ENCODE measurements at places on chromosomes 5 and 9. TPM values are rescaled to one million over a fixed set of nuclear protein-coding genes. Genes with fewer than 3 reads are reported as not detected.

- DNase-seq: no peak
These were observed 122.4 kb upstream of the SLC12A2 start for GRCh38 chr5:127961006-127961762.

Gene MARCOL
- total RNA-seq: not detected

- no peak for DNase-seq
These were observed 3.8 kb downstream of the AQP3 start for GRCh38 chr9:33443464-33444154.

GRCh38 chr9:131279196-131279862 is 3.0 kb upstream of the FAM78A start:
- peak; percentile 69 for DNase-seq

DNA sequence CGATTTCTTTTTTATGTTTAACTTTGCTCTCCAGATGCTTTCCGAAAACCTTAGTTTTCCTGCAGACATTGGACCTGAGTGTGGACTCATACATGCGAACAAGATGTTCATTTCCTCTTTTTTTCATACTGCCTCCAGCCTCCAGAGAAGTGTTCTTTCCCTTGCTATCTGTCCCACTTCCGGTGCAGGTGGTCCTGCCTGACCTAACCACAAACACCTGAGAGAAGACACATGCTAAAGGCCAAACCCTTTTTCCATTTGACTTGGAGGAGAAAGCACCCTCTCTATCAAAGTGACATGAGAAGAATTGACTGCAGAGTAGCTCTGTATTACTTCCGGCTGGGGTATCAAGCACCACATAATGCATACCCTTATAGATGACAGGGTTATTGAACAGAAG is 334.0 kb downstream of the ARHGEF28 start:
- no peak for DNase-seq

DNA sequence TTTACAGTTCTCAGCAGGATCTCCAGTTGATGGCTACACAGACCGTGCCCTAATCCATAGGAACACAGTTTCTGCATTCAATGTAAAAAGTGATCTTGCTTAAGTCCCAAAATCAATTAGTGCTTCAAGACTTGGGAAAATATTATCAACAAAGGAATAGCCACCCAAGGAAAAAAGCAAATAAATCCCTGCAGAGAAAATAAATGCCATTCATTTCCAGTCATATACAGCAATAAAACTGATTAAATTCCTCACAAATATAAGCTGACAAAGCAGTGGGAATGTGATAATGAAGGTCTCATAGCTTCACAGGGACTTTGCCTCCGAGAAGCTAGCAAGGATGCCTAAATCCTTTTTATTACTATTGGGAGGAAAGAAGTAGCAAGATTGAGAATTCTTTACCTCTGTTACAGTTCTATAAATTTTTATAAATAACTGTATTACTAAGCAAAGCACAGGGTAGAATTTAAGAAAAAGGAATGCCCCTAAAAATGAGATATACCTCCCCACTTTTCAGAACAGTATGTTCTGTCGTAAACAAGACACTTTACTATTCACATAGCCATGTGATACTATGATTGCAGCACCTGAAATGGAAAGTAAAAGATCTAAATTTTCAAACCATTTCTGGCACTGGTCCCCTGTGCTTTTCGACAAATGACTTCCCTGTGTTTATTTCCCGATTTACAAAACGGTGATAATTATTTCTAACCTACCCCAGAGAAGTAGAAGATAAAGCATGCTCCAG is 59.8 kb downstream of the ARSB start:
- DNase-seq: no peak

DNA sequence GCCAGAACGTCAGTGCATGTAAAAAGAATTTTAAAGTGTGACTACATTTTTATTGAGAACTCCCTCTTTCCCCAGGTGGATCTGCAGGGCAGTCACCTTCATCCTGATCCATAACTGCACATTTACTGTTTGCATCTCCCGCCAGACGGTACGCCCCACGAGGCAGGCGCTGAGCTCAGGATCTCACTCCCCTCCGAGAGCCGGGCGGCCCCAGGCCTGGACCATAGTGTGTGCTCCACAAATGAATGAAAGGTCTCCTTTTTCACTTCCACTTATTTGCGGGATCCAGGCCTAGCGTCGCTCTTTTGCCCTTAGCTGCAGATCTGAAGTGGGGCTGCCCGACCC is 378 bp downstream of the DROSHA start:
- DNase-seq: no peak

GRCh38 chr5:112663146-112663545 is 74.5 kb upstream of the APC start:
- DNase-seq: no peak

GRCh38 chr5:672329-673160 is 20.6 kb downstream of the TPPP start:
- DNase-seq: peak; percentile 87

Gene PROB1
- total RNA-seq: 41.1 TPM

DNA sequence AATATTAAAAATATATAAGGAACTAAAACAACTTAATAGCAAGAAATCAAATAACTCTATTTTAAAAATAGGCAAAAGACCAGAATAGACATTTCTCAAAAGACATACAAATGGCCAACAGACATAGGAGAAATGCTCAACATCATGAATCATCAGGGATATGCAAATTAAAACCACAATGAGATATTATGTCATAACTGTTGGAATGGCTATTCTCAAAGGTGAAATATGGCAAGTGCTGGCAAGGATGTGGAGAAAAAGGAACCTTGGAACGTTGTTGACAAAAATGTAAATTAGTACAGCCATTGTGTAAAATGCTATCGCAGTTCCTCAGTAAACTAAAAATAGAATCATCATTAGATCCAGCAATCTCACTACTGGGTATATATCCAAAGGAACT is 468.5 kb downstream of the NFIB start:
- DNase-seq: no peak

Gene ZBTB5
- 6.3 TPM for total RNA-seq

Gene SLC27A6
- total RNA-seq: 20.3 TPM

GRCh38 chr5:40141418-40141817 is 538.3 kb upstream of the PTGER4 start:
- no peak for DNase-seq

DNA sequence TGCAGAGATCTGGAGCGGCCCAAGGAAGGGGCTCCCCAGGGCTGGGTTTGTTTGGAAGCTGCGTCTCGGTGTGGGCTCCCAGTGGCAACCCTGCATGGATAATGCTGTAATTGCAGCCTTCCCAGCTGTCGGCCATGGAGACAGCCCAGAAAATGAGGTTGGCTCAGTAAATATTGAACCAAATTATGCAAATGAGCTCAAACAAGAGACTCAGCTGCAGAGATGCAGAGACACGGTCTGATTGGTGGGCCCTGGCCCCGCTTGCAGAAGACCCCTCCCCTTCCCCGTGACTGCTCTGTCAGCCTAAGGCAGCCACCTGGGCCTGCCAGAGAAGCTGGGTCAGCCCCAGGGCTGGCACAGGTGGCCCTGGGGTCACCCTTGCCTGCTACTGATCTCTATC is 75.9 kb downstream of the RAD23B start:
- no peak for DNase-seq

DNA sequence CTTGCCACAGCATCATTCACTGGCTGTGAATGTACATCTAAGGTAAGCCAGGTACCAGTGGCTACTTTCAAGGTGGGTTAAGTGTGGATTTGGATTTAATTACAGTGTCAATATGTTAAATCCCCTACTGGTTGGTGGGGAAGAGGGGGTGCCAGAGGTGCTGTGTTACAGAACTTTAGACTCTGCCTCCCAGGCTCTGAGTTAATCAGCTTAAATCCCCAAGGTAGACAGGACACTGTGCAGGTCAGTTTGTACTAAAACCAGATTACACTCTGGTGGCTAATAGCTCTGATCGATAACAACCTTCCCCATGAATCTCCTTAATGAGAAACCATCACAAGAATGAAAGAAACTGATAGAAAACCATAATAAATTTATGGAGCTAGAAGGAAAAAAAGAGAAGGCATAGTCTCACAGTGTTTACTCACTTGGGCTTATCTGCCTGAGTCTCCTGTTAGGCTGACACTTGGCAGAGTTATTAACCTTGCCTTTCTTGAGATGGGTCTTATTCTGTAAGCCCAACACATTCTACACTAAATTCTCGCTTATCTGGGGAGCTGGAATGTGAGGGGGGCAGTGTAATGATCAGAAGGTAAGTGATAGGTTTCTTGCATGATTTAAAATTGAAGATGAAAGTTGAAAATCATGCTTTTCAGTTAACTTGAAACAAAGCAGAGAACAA is 106.8 kb downstream of the LMNB1 start:
- no peak for DNase-seq

Gene IRX2
- total RNA-seq: 0.27 TPM

- no peak for DNase-seq
These were observed 100.6 kb upstream of the SELENOP start for GRCh38 chr5:42912184-42912798.

DNA sequence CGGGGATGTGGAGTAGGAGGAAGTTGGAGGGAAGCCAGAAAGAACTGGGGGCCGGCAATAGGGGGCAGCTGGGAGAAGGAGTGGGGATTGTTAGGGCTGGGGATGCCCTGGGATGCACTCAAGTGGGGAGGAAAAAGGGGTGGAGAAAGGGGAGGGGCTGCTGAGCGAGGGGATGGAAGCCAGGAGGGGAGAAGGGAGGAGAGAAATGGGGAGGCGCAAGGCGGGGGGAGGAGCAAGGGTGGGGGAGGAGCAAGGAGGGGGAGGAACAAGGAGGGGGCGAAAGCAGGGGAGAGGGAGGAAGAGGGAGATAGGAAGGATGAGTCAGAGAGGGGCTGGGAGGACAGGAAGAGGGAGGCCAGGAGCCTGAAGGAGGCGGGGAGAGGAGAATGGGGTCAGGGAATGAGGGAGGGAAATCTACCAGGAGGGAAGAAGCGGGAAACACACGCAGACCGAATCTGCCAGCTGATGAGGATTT is 1.6 kb downstream of the IRX4 start:
- DNase-seq: no peak

Gene PLEKHG4B
- not detected for total RNA-seq
